ENCODE measurements at places on chromosomes 2 and 18.

- H3K36me3 ChIP-seq, result no peaks in the 10 kb centered on the region
- no peak overlapping the region for H3K27ac ChIP-seq
- DNase-seq, result no peak
- H3K4me1 ChIP-seq, result no peaks in the 10 kb centered on the region
- no peak overlapping the region for H3K4me3 ChIP-seq
These were observed 804.7 kb upstream of the PIK3C3 start for GRCh38 chr18:41150316-41150715.

- DNase-seq, result no peak
- peak overlapping the region; percentile 51 for H3K27ac ChIP-seq
- H3K4me1 ChIP-seq, result peaks cover 36% of the 10 kb centered on the region
- no peaks in the 10 kb centered on the region for H3K36me3 ChIP-seq
- H3K4me3 ChIP-seq, result no peak overlapping the region
These were observed 40.3 kb downstream of the GLI2 start for GRCh38 chr2:120775801-120776589.

GRCh38 chr2:241107031-241107783 is 5.1 kb upstream of the MTERF4 start:
- no peaks in the 10 kb centered on the region for H3K27me3 ChIP-seq
- H3K36me3 ChIP-seq, result no peaks in the 10 kb centered on the region
- H3K4me3 ChIP-seq, result no peak overlapping the region
- no peak overlapping the region for H3K27ac ChIP-seq

- no peak overlapping the region for H3K4me3 ChIP-seq
- DNase-seq, result no peak
- H3K4me1 ChIP-seq, result peaks cover 8% of the 10 kb centered on the region
- no peaks in the 10 kb centered on the region for H3K36me3 ChIP-seq
- H3K27ac ChIP-seq, result no peak overlapping the region
These were observed 539.2 kb downstream of the SLC4A3 start for GRCh38 chr2:220166616-220167015.

DNA sequence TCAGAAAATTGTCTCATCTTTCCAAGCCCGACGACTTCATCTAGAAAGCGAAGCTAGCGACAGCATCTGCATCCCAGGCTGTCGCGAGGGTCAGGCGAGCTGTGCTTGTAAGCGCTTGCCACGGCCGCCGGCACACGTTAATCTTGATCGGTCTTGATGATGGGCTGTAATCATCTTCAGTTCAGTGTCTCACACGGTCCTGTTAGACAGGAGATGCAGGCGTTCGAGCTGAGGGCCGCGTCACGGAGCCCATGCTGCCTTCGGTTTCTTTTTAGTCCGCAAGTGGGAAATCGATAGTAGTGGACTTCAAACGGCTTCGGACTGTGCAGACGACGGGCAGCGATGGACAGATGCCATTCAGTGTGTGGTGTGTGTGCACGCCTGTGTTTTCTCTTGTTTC is 43.6 kb downstream of the ADI1 start:
- H3K36me3 ChIP-seq, result peaks cover 22% of the 10 kb centered on the region
- peak overlapping the region; percentile 45 for H3K27ac ChIP-seq

DNA sequence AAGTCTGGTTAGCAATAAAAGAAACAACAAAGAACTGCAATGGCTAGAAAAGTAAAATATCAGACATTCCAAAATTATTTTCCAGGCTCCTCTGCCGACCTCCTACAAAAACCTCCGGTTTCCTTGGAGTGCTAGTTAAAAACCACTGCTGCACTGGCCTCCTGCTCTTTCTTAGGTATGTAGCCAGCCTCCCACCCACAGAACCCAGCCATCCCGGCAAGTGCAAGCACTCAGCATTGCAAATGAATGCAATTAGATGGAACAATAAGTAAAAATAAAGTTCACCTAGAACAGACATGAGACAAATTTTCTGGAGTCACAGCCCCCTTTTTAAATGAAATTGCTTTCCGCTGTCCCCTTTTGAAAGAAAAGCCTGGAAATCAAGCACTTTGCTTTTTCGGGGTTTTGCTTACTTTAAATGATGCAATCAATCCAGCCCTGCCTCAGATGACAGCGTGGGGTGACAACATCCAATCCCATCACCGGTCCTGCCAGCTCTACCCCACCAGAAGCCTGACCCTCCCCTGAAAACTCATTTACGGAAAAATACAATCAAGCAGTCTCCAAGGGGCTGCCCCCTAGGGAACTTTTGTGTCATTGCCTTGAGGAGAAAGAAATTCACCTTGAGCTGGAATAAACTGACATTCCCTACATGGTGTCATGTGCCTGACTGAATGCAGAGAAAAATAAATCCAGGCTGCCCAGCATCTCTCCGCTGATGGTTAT is 199.8 kb downstream of the EPHA4 start:
- peaks cover 11% of the 10 kb centered on the region for H3K27me3 ChIP-seq
- H3K27ac ChIP-seq, result no peak overlapping the region
- H3K36me3 ChIP-seq, result no peaks in the 10 kb centered on the region
- DNase-seq, result no peak
- H3K4me1 ChIP-seq, result peaks cover 13% of the 10 kb centered on the region

DNA sequence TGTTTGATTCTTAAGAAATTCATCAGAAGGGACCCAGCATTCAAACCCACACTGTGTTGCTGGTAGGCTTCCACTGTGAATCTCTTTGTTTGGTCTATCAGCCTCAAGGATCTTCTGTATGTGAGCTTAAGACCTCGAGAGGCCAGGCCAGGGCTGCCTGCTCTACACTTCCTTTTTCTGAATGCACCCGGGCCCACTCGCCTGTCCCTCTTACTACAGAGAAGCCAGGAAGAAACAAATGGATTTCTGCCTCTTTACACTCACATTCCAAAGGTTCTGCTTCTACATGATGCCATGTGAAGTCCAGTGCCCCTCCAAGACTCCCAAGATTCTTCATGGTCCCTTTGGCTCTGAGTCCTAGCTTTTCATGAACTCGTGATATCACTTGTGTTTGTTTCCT is 25.4 kb upstream of the MRPL19 start:
- H3K27me3 ChIP-seq, result peaks cover under 1% of the 10 kb centered on the region
- H3K36me3 ChIP-seq, result peaks cover 16% of the 10 kb centered on the region
- DNase-seq, result no peak
- H3K4me3 ChIP-seq, result no peak overlapping the region

- no peaks in the 10 kb centered on the region for H3K4me1 ChIP-seq
- no peak for DNase-seq
- H3K4me3 ChIP-seq, result no peak overlapping the region
- H3K27ac ChIP-seq, result no peak overlapping the region
These were observed 190.8 kb downstream of the TMEM18 start for GRCh38 chr2:486371-486770.

- H3K27ac ChIP-seq, result no peak overlapping the region
- DNase-seq, result no peak
- H3K4me1 ChIP-seq, result peaks cover 15% of the 10 kb centered on the region
- H3K4me3 ChIP-seq, result no peak overlapping the region
These were observed 258.9 kb downstream of the METTL4 start for GRCh38 chr18:2312440-2312839.

GRCh38 chr2:57720728-57721627 is 325.6 kb upstream of the VRK2 start:
- peak overlapping the region; percentile 86 for H3K27ac ChIP-seq
- peak overlapping the region; percentile 87 for H3K4me3 ChIP-seq
- DNase-seq, result peak; percentile 65
- peaks cover 21% of the 10 kb centered on the region for H3K4me1 ChIP-seq

GRCh38 chr2:197786010-197786877 is 1.1 kb upstream of the BOLL start:
- H3K27me3 ChIP-seq, result no peaks in the 10 kb centered on the region
- no peak overlapping the region for H3K27ac ChIP-seq
- H3K36me3 ChIP-seq, result no peaks in the 10 kb centered on the region
- DNase-seq, result no peak
- no peaks in the 10 kb centered on the region for H3K4me1 ChIP-seq
- no peak overlapping the region for H3K4me3 ChIP-seq

DNA sequence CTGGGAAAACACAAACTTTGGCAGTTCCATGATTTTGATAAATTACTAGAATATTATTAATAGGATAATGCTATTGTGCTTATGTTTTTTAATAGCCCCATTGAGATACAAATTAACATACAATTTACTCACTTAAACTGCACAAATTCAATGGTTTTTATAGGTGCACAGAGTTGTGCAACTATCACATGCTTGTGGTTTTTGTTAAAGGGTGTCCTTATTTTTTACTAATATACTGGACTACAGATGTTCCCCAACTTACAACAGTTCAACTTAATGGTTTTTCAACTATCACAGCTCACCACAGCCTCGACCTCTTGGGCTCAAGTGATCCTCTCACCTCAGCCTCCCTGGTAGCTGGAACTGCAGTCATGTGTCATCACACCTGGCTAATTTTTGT is 76.6 kb downstream of the OSBPL1A start:
- H3K4me3 ChIP-seq, result no peak overlapping the region
- no peak for DNase-seq
- H3K27me3 ChIP-seq, result peaks cover 1% of the 10 kb centered on the region
- H3K4me1 ChIP-seq, result peaks cover 9% of the 10 kb centered on the region
- H3K27ac ChIP-seq, result no peak overlapping the region
- H3K36me3 ChIP-seq, result no peaks in the 10 kb centered on the region

- H3K27me3 ChIP-seq, result peaks cover 2% of the 10 kb centered on the region
- no peak overlapping the region for H3K27ac ChIP-seq
- no peak for DNase-seq
- H3K36me3 ChIP-seq, result 0 out of 2 replicates have a peak, but pooled peaks cover 7% of the 10 kb centered on the region
These were observed 72.4 kb downstream of the SKA1 start for GRCh38 chr18:50447102-50447741.

DNA sequence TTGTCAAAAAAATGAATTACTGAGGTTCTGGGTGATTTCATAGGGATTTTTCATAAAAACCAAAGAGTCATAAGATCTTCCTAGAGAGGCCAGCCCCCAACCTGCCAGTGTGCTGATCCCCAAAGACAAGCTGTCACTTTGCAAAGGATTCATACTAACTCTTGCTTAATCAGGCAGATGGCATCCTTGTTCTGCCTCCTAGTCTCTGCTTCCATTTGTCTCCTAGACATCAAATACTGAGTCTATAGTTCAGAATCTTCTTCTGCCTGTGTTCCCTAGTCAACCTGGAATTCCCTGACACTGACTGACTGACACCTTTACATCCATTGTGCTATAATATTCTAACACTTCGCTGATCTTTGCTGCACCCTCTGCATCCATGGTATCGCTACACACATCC is 84.9 kb downstream of the SLC8A1 start:
- no peaks in the 10 kb centered on the region for H3K27me3 ChIP-seq
- peaks cover 99% of the 10 kb centered on the region for H3K4me1 ChIP-seq
- H3K27ac ChIP-seq, result peak overlapping the region; percentile 82
- H3K36me3 ChIP-seq, result peaks cover 12% of the 10 kb centered on the region
- DNase-seq, result no peak

DNA sequence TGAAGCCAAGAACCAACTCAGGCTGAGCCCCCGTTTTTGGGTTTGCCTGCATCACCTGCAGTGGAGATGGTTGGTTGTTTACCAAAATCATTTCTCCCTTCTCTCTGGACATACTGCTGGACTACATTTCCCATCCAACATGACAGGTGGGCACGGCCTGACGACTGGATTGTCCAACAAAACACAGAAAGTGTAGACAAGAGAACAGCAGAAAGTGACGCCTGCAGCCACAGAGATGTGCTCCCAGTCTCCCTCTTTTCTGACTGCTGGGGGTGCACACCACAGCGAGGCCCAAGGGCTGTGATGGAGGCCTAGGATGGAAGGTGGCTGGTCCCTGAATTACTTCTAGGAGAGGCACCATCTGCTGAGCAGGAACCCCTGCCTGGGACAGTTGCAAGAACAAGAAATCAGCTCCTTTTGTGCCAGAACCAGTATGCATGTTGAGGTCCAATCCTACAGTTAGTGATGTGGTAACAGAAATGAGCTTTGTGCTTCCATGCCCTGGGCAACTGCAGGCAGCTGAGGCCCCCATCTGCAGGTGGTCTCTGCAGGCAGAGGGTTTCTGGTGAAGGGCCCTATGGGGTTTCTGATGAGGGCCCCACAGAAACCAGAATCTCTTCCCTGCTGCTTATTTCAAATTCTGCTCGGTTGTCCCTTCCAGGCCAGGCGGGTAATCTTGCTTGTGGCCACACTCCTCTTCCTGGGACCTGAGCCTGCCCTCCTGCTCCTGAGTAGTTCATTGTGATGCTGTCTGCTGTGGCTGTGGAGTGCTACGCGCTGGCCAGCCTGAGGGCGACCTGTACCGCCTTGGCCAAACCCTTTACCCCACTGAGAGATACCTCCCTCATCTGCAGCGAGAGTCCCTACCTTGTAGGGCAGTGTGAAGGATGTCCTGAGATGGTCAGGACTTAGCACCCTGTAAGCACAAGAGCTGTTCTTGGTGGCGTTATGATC is 168.3 kb downstream of the ASB1 start:
- H3K4me3 ChIP-seq, result no peak overlapping the region
- H3K27me3 ChIP-seq, result peaks cover 11% of the 10 kb centered on the region
- no peak overlapping the region for H3K27ac ChIP-seq
- no peak for DNase-seq
- no peaks in the 10 kb centered on the region for H3K36me3 ChIP-seq

- H3K4me1 ChIP-seq, result no peaks in the 10 kb centered on the region
- peaks cover 21% of the 10 kb centered on the region for H3K27me3 ChIP-seq
- H3K4me3 ChIP-seq, result no peak overlapping the region
These were observed 104.2 kb downstream of the CRIM1 start for GRCh38 chr2:36459725-36460137.

- no peak overlapping the region for H3K4me3 ChIP-seq
- no peaks in the 10 kb centered on the region for H3K4me1 ChIP-seq
- no peak overlapping the region for H3K27ac ChIP-seq
- no peaks in the 10 kb centered on the region for H3K27me3 ChIP-seq
These were observed 102.7 kb upstream of the ARHGAP15 start for GRCh38 chr2:143026411-143027054.

DNA sequence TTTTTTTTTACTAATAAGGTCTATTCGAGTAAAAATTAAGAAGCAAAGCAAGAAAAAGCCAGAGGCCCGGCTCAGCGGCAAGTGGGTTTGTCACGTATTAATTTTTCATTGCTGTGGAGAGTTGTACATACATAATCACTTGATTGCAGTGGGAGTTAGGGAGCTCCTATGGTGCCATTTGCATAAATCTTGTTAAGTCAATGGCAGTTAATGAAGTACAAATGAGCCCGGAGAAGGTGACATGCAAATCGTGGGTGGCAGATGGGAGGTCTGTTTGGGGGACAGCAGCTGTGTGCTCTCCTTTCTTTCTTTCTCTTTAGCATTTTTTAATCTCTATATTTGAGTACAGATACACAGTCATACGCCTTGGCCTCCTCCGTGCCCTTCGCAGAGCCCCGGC is 317.0 kb downstream of the AGAP1 start:
- peaks cover 6% of the 10 kb centered on the region for H3K36me3 ChIP-seq
- no peaks in the 10 kb centered on the region for H3K27me3 ChIP-seq
- no peak overlapping the region for H3K27ac ChIP-seq
- no peak for DNase-seq

DNA sequence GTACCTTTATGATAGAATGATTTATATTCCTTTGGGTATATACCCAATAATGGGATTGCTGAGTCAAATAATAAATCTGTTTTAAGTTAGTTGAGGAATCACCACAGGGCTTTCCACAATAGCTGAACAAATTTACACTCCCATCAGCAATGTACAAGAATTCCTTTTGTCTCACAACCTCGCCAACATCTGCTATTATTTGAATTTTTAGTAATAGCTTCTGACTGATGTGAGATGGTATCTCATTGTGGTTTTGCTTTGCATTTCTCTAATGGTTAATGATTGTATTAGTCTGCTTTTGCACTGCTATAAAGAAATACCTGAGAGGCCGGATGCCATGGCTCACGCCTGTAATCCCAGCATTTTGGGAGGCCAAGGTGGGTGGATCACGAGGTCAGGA is 1387.6 kb upstream of the ACVR2A start:
- H3K4me3 ChIP-seq, result no peak overlapping the region
- H3K4me1 ChIP-seq, result no peaks in the 10 kb centered on the region
- H3K27ac ChIP-seq, result no peak overlapping the region
- no peaks in the 10 kb centered on the region for H3K36me3 ChIP-seq

- H3K36me3 ChIP-seq, result peaks cover 17% of the 10 kb centered on the region
- no peak for DNase-seq
- H3K4me1 ChIP-seq, result peaks cover 14% of the 10 kb centered on the region
These were observed 3.0 kb downstream of the MSH6 start for GRCh38 chr2:47785986-47786385.
